ENCODE measurements at places on chromosomes 11 and 22. TPM values are rescaled to one million over a fixed set of nuclear protein-coding genes. Genes with fewer than 3 reads are reported as not detected.
A peak's percentile ranks its signal among the peaks of the same experiment; 100 is the strongest.

GRCh38 chr22:36879775-36880174, 19.0 kb downstream of the NCF4 start:
- no peak for DNase-seq

DNA sequence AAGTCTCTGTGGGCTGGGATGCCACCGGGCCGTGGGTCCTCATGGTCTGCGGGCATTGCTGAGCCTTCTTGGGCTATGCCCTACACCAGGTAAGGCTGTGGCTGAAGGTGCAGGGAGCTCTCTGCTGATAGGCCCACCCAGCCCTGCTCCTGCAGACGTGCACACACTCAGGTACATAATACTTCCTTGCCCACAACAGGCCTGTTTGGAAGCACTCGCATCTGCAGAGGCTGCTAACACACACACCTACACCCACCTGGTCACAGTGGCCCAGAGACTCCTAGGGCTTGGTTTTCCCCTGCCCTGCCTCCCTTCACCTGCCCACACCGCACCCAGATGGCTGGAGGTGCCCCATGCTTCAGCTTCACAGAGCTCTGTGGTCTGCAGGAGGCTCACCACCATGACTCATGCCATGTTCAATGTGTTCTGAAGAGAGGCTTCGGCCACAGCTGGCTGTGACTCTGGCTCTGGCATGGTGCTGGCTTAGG, 72.8 kb upstream of the KCNQ1OT1 start:
- no peak for DNase-seq

GRCh38 chr11:131378931-131379330, 8.5 kb downstream of the NTM start:
- no peak for DNase-seq

MFRP gene
- not detected for total RNA-seq

GRCh38 chr22:38755911-38756532, at the start of gene SUN2:
TSS of gene SUN2 (minus strand) at chr22:38755998. CDS start at chr22:38752628, 3,370 bp downstream.
- DNase-seq = peak; percentile 63

GRCh38 chr11:106765469-106766258, 252.6 kb downstream of the GUCY1A2 start:
- DNase-seq = no peak

ADORA2A gene
- 3.6 TPM for total RNA-seq

- no peak for DNase-seq
Observed at GRCh38 chr11:73321604-73322381, 13.7 kb downstream of the ARHGEF17 start.

DNA sequence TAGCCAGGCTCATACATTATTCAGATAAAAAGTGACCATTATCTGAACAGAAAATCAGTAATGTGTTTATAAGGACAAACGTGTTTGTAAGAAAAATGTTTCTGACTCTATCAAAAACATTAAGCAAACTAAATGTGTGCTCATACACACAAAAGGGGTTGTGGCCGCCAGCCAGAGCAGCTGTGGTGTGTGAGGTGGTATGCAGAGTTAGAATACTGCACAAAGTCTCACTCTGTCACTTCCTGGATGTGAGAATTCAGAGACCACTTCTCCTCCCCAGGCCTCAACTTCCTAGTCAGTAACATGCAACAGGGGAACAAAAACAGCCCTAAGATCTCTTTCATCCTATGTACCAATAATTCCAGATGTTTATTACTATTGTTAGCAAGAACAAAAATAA, 9.4 kb downstream of the OR5B21 start:
- DNase-seq = no peak

RAB36 gene
- total RNA-seq = 2.0 TPM

DNA sequence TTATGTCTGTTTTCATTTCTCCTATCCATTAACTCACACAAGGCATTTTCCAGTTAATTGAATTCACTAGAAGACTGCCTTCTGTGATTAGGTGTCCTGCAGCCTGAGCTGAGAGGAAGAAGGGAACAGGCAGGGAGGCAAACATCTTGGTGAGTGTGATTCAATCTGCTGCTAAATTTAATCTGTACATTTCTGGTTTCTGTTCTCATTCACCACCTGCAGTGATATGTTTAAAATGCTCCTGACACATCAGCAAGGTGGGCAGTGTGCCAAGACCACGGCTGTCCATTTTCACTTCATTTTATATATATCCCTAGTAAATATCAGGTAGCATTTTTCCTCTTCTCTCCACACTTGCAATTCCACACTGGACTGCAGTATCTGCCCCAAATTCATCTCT, 416.5 kb downstream of the TMEM135 start:
- DNase-seq = no peak

- no peak for DNase-seq
Observed at GRCh38 chr22:32909581-32910428, 108.3 kb downstream of the TIMP3 start.

SCUBE2 gene
- 121 TPM for total RNA-seq

GRCh38 chr11:72235351-72236057, 8.5 kb downstream of the PHOX2A start:
- no peak for DNase-seq

LRRC4C gene
- 7.2 TPM for total RNA-seq

DNA sequence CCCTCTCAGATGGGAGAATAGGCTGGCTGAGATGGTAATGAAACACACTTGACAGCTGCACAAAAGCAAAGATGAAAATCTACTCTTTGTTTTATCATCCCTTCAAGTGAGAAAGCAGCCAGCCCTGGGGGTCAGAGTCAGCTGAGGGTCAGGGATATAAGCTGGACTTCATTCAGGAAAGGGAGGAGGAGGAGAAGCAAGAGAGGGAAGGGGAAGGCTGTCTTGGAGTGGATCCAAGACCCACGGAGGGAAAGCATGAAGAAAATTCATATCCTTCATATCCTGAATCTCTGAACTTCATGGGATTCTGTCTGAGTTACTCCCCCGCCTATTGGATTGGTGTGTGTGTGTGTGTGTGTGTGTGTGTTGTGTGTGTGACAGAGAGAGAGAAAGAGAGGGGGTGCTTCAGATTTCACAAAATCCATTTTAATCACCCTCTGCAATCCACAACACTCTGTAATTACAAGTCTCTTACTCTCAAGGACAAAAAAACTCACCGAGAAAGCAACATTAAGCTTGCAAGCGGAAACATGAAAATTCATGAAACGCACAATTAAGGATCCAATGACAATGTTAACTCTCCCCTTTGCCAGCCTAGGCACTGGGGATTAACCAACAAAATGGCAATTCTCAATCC, 327.7 kb downstream of the TENM4 start:
- DNase-seq = peak; percentile 39

CLDN5 gene
- 49.3 TPM for total RNA-seq

TANGO2 gene
- total RNA-seq = 13.6 TPM

RASL10A gene
- 0.58 TPM for total RNA-seq

XPNPEP3 gene
- total RNA-seq = 11.0 TPM

DNA sequence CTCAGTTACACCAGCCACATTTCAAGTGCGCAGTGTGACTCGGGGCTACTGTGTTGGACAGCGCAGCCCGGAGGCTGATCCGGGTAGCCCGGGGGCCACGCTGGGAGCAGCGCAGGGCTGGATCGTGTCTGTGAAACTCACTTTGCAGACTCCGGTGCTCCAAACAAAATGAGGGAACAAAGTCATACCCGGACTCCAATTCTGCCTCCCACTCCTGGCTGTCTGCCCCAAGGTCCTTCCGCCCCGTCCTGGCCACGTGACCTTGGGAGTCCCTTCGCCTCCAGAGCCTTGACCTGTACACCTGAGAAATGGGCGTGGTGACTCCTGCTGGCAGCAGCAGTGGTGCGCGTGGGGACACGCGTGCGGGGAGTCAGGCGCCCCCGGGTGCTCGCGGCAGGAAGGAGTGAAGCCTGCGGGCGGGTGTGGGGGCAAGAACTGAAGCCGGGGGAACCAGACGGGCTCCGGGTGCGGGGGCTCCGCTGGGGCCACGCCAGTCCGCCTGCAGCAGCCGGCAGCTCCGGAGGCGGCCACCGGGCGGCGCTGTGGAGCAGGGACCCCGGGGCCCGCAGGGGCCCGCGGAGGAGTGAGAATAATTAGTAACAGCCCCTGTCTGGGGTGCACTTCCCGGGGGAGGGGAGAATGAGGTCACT, 42.4 kb downstream of the KCNJ4 start:
- DNase-seq = no peak

DEFB131B gene
- total RNA-seq = not detected

ACRV1 gene
- not detected for total RNA-seq

DNA sequence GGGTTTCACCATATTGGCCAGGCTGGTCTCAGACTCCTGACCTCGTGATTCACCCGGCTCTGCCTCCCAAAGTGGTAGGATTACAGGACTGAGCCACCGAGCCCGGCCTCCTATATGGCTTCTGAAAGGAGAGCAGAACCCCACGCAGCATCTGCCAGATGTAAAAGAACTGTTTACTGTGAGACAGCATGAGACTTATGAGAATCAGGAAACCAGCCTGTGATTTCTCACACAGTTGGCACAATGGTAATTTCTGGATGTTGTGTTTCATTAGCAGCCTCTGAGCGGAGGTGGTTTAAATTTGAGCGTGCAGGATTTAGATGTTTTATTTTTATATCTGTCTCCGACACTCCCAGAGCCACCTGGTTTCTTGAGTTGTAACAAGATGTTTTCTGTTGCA, 33.8 kb downstream of the CEP164 start:
- DNase-seq = no peak

DNA sequence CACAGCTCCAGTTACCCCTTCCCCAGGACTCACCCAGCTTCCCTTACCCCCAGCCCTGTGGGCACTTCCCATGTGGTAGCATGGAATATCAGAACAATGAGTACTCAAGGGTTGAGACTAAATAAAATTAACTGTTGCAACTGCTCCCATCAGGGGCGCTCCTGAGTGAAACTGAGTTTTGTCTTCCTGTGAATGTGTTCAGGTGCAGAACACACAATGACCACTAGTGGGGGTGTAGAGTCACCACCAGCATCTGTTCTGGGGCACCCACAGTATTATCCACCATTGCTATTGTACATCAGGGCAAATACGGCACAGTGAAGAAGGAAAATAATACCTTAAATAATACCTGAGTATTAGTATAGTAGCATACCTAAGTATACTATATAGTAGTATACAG, 689.7 kb downstream of the TBC1D22A start:
- no peak for DNase-seq

- no peak for DNase-seq
Observed at GRCh38 chr22:50527921-50528681, 1.7 kb downstream of the TYMP start.

GRCh38 chr11:128316541-128317227, 270.7 kb downstream of the ETS1 start:
- DNase-seq = no peak

GP1BB gene
- 1.6 TPM for total RNA-seq

DNA sequence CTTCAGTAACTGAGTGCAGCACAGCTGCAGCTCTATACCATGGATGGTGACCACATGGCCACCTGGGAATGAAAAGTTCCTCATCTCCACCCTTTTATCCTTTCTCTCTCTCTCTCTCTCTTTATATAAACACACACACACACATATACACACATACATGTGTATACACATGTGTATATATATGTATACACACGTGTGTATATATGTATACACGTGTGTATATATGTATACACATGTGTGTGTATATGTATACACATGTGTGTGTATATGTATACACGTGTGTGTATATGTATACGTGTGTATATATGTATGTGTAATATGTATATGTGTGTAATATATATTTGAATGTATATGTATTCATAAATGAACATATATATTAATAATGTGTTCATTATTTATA, 18.8 kb upstream of the FAR1 start:
- no peak for DNase-seq

- no peak for DNase-seq
Observed at GRCh38 chr11:115051938-115052590, 373.7 kb downstream of the NXPE2 start.

DNA sequence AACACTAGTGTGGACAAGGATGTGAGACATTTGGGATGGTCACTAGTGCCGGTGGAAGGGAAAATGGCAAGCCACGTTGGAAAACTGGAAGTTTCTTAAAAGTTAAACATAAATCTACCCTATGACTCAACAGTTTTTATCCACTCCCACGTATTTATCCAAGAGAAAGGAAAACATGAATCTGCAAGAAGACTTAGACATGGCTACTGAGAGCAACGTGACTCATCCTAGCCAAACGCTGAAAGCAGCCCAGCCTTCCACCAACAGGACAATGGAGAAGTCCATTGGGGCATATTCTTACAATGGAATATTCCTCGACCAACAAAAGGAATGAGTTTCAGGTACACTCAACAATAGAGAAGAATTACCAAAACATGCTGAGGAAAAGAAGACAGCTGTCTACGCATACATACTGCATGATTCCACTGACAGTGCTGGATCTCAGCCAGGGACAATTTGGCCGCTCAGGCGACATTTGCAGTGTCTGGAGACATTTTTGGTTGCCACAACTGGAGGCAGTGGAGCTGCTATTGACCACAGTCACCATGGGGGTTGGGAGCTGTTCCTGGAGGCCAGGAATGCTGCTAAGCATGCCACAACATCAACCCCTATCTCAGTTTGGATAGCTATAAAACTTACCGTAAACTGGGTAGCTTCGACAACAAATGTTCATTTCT, 21.2 kb downstream of the SYT13 start:
- DNase-seq = no peak

KRTAP5-2 gene
- not detected for total RNA-seq

PIWIL4 gene
- 6.9 TPM for total RNA-seq

GRCh38 chr11:113667801-113668200, 38.3 kb downstream of the TMPRSS5 start:
- no peak for DNase-seq

- no peak for DNase-seq
Observed at GRCh38 chr11:126403658-126404057, 48.2 kb downstream of the ST3GAL4 start.

DNA sequence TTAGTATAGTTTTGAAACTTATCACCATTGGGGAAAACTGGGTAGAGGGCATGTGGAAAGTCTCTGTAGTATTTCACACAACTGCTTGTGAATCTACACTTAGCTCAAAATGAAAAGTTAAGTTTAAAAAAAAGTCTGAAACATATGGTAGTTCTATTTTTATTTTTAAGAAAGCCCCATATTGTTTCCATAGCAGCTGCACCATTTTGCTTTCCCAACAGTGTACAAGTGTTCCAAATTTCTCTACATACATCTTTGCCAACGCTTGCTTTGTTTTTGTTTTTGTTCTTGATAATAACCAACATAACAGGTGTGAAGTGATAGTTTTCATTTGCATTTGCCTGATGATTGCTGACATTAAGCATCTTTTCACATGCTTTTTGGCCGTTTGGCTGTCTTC, 445.2 kb downstream of the FAM181B start:
- no peak for DNase-seq

DNA sequence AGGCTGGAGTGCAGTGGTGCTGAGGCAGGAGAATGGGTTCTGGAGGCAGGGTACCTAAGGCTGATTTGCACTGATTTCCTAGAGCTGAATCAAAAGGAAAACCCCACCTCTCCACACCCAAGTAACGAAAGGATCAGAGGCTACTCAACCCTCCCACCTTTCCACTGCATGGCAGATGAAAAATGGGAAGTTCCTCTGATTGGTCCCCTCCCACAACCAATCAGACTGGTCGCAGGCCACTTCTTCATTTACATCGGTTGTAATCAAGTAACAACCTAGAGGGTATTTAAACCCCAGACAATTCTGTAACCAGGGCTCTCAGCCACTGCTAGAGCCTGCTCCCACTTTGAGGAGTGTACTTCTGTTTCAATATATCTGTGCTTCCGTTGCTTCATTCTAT, 18.6 kb upstream of the PARVB start:
- no peak for DNase-seq

Measured in urinary bladder (tissue), 4 donors.